ENCODE measurements at places on chromosomes 4 and X.

DNA sequence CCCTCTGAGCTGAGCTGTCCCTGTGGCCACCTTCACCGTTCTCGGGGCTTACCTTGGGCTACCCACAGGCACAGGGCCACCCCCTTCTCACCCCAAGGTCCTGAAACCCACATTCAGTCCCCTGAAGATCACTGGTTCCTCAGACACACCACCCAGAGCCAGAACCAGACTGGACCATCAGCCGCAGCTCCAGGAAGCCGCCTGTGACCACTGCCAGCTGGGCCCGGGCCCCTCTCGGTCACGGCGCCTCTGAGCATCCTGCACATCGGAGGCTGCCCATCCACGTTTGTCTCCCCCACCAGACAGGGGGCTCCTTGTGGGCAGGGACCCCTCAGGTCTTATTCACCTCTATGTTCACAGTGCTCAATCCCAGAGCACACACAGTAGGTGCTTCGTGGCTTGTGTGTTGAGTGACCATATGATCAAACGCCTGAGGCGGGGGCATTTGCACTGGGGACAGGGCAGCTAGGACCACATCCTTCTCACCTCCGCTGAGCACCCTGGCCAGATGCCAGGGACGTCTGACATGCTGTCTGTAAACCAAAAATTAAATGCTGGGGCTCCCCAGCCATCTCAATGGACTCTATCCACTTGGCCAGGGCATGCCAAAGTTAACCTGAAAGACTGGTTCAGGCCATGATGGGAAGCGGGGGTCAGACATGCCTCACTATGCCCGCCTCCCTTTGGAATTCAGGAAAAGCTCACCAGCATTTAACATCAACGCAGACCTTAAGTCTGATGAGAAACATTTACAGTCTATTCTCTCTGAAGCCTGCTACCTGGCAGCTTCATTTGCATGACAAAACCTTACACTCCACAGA, 109.4 kb upstream of the AFAP1 start:
- no peak for DNase-seq

- no peak for DNase-seq
Measured at GRCh38 chrX:40327085-40327484, 229.3 kb upstream of the BCOR start.

DNA sequence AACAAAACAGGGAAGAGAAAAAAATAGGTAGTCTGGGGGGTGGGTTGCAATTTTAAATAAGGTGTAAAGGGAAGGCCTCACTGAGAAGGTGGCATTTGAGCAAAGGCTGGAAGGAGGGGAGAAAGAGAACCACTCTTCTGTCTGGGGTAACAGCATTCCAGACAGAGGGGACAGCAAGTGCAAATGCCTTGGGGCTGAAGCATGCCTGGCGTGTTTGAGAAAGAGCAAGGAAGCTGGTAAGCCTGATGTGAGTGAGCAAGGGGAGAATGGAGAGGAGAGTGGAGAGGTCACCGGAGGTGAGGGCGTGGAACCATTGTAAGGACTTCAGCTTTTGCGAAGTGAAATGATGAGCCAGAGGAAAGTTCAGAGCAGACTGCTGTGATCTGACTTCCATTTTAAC, 19.7 kb upstream of the DOCK11 start:
- DNase-seq = no peak

- DNase-seq = no peak
Measured at GRCh38 chrX:29024871-29025270, 437.6 kb downstream of the IL1RAPL1 start.

DNA sequence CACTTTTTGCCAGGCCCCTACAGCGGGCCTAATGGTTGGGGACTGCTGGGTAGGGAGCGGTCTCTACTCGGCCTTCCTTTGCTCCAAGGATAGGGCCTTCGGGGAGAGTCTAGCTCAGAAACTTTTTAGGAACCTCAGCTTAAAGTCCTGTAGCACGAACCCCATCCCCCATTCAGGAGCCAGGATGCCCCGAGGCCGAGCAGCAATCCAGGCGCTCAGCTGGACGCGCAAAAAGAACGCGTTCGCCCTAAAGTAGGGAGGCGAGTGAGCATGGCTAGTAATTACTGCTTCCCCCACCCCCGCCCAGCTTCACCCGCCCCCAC, 9.7 kb downstream of the POU4F2 start:
- no peak for DNase-seq

DNA sequence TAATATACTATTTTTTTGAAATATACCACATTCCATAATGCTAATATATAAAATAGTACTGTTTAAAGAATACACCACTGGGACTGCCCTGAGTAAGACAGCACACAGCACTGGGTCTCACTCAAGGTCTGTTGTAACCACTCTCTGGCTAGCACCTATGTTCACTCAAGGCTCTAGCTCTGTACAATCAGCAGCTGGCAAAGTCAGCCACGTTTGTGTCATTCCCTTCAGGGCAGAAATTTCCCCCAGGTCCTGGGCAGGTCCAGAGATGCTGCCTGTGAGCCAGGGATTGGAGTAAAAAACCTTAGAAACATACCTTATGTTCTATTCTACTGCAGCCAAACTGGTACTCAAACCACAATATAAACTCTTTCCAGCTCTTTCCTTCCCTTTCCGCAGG, 1160.2 kb upstream of the ADGRL3 start:
- no peak for DNase-seq

DNA sequence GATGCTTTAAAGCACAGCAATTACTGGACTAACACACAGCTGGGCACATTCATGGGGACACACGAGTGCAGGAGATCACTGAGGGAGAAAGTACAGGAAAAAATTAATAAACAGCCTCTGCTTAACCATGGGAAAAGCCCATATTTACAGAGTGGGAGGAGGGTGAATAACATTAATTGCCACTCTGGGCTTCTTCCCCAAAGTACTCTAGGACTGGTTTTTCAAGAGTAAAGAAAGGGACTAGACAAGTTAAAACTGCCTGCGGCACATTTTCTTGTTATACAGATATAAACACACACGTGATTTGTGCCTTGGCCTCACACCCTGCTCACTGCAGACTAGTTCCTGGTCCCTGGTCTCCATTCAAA, 179.7 kb upstream of the TET2 start:
- no peak for DNase-seq

DNA sequence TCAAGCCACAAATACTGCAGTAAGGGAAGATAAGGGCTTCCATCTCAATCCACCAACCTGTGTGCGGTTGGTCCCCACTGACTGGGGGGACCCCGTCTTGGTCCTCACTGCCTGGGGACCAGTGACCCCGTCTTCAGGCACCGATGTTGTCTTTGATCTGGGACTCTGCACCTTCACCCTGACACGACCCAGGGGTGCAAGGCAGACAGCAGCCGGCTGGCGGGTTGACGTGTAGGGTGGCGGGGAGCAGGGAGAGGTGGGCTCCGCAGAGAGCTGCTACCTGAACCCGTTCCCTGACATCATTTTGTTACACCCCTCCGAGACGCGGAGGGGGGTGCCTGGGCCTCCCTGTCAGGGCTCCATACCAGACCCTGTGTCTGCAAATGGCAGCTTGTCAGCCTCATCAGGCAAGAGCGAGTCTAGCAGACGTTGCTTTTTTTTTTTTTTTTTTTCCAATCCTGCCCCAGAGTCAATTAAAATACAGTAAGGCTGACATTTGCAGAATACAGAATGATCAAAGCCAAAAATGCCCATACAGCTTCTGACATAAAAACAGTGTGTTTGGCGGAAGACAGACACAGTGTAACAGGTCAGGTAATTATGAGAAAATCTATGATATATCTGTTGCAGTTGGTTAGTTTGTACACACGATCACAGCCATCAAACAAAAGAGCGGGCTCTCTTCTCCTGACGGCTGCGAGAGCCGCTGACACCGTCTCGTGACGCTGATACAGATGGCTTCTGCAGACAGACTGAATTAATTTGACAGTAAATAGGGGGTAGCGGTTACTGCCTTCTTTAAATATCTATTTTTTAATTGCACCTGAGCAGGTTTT, 118.6 kb downstream of the CRLF2 start:
- DNase-seq = no peak

DNA sequence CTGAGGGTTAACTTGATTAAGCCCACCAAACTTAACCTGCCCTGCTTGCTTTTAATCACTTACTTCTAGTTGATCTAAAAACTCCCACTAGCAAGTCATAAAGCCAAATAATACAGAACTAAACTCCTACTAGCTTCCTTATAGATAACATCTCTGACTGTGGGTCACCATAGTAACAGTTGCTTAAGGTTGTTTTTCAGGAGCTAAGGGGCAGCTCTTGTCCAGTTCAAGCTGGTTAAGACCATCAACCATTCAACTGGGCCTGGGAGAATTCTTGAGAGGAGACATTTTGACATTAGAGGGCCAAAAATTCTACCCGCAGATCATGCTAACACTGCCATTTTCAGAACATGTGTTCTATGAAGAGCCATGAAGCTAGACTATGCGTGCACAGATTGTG, 67.0 kb downstream of the UCHL1 start:
- no peak for DNase-seq

DNA sequence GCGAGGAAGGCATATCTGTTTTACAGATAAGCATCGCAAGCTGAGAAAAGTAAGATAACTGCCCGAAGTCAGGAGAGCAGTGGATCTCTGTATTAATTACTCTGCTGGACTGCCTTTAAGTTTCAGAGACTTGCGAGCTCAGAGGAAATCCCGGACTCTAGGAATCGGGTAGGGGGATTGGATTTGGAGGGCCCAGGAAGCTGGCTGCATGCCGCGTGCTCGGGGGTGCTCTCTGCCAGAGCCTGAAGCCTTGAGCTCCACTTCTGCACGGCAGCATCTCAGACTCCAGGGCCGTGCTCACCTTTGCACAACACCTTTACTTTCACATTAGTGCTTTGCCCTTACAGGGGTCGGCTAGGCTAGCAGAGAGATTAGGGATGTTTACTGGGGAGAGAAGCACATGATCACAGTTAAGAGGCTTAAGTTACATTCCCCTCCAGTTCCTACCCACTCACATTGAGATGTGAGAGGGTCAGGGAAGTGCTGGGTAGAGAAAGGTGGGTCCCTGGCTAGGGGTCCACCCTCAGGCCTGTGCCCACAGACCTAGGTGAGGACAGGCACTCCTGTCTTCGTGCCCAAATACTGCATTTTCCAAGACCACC, 57.0 kb downstream of the TRIML1 start:
- DNase-seq = no peak

- DNase-seq = no peak
Measured at GRCh38 chrX:134628663-134629062, 29.6 kb downstream of the PLAC1 start.

DNA sequence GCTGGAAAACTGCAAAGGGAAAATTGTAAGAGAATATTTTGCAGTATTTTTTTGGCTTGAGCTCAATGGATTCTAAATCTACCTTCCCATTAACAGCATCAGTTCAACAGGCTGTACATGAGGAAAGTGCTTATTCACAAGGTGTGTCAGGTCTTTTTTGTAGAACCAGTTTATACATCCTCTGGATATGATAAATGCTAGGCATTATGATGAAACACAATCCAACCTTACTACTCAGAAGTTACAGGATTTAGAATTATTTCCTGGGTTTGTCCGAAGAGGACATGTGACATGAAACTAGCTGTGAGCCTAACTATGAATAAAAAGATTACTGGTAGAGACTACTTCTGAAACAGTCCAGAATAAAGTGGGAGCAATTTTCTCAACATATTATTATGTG, 49.5 kb downstream of the ATXN3L start:
- DNase-seq = no peak

DNA sequence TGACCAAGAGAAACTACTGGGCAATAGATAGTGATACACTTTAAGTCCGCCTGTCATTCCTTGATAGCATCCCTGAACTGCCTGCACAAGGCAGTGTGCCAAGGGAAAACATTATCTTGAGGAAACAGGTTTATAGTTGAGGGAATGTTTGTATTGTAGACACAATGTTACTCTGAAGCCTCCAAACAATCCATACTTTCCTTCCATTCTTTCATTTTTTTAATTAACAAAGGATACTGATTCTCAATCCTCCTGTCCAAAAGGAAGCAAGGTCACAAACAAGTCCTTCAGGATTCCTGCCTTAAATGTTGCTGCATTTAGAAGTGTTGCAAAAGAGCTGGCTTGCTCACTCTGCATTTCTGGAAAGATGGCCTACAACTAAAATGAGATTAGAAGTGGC, 61.7 kb upstream of the PRSS48 start:
- no peak for DNase-seq

DNA sequence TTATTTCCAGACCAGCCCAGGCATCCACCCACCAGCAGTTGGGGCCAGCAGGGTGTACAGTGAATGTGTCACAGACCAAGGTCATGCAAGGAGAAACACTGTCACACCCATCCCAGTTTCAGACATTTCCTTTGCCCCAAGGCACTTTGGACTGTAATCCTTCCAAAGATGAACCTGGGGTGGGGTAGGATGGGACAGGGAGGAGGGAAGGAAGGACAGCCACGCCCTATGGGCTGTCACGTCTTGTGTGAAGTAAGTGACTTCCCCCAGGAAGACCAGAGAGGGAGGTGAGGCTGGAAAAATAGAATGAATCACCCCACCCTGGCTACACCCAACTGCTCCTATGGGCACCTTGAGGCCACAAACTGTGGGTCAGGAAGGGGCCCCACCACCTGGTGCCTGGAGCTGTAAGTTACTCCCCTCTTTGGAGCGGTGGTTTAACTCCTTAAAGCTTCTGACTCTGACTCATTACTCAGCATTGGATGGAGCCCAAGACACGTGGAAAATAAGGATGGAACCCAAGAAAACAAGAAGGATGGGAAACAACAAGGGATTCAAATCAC, 349.9 kb upstream of the KLF3 start:
- peak; percentile 72 for DNase-seq

GRCh38 chr4:125243789-125244397, 70.9 kb upstream of the FAT4 start:
- no peak for DNase-seq

GRCh38 chr4:27474691-27475090, 614.0 kb downstream of the STIM2 start:
- DNase-seq = no peak

- DNase-seq = no peak
Measured at GRCh38 chrX:150903110-150903508, 4.6 kb upstream of the CD99L2 start.

- no peak for DNase-seq
Measured at GRCh38 chr4:1998296-1998695, 10.5 kb downstream of the NELFA start.

DNA sequence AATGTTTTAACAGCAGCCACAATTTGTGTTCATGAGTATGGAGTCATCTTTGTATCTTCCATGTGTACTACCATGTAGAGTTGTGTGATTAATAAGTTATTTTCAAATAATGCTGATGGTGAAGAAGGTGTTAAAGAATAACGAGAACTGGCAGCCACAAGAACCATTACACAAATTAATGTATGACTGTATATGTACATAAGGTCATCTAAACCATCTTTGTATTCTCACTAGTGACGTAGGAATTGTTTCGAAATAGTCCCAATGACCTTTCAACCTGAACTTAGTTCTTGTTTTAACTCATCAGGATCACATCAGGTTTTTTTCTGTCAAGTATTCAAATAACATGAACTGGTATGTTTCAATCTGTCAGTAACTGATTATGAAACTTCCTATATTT, 48.3 kb upstream of the NOCT start:
- DNase-seq = no peak

DNA sequence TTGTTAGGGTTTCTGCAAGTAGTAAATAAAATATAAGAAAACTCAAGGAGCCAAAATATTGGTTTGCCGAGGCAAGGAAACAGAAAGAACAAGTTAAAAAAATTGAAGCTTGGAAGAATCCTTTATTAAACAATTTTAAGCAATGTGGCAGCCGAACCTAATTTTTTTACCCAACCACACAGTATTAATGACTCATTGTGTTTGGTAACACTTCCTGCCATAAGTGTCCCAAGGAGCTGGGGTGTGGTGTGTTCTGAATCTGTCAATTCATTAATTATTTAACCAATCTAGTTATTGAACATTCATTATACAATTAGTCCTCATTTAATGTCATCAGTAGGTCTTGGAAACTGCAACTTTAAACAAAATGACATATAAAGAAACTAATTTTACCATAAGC, 19.3 kb upstream of the CPE start:
- peak; percentile 26 for DNase-seq

GRCh38 chr4:119692001-119692400, 63.4 kb upstream of the PDE5A start:
- no peak for DNase-seq

Data from urothelium cell line (cell line).